ENCODE measurements at places on chromosomes 13 and 19. TPM values are rescaled to one million over a fixed set of nuclear protein-coding genes. Genes with fewer than 3 reads are reported as not detected.

Gene PDE4C
- total RNA-seq, result 0.32 TPM

Gene ZNF724
- 6.8 TPM for total RNA-seq

Gene MPND
- 4.3 TPM for total RNA-seq

Gene KLK2
- total RNA-seq, result not detected

GRCh38 chr19:52391135-52391534 is 6.5 kb upstream of the ZNF528 start:
- no peak for DNase-seq

DNA sequence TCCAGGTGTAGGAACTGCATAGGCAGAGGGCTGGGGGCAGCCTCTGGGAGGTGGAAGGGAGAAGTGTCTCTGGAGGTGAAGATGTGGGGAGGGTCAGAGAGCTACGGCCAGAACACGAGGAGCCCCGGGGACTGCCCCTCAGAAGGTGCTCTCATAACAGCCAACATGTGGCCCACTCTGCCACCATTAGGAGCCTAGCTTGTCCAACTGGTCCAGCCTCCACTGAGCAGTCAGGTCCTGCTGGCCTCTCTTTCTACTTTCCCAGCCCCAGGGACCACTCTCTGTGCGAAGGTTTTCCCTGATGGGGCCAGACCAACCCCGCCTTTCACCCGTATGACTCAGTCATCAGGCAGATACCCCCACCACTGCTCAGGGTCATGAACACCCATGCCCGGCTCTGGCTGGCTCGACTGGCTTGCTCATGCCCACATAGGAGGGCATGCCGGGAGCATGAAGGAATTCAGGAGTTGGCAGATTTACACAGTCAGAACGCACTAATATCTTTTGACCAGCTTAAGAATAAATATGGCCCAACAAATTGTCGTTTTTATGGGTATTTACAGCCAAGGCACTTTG is 37.5 kb upstream of the C19orf12 start:
- no peak for DNase-seq

All from fibroblast of villous mesenchyme (primary cell).